ENCODE measurements at places on chromosomes 1 and 21.

DNA sequence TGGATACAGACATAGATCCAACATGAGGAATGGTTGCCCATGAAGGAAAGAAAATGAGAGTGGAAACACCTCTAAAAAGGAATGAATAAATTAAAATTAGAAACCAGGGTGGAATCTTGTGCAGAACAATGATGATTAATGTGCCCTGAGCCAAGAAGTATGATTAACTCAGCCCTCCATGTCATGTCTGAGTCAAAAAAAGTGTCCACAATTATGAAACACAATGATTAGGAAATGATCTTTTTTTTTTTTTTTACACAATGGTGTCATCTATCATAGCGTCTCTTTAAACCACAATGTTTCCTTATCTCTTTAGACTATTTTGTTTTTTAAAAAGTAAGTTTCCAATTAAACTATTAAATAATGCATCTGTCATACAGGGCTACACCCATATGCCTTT is 78.9 kb upstream of the RAB4A start:
- no peaks in the 10 kb centered on the region for H3K27me3 ChIP-seq
- DNase-seq = no peak
- no peaks in the 10 kb centered on the region for H3K36me3 ChIP-seq
- H3K4me1 ChIP-seq = no peaks in the 10 kb centered on the region

DNA sequence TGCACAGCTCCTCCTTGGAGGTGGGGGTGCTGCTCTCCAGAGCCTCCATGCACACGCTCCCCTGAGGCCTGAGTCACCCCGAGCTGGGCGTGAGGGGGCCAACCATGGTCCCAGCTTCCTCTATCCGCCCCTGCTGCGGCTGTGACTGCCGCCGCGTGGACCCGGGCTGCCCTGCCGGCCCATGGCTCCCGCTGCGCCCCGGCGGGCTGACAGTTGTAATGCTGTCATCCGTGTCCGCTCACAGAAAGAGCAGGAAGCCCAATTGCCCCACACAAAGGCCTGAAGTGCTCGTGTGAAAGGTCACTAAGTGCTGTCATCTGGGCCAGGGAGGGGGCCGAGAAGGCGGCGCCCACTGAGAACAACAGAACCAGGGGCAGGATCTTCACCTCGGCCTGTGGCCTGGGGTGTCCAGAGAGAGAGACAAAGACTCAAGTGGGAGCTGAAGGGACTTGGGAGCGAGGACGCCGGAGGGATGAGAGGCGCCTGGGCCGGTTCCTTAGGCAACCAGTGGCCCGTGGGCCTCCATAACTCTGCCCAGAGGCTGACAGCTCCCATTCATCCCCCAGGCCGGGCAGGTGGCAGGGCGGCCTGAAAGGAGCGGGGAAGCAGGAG is 31.5 kb downstream of the OLIG1 start:
- no peak overlapping the region for H3K27ac ChIP-seq
- no peaks in the 10 kb centered on the region for H3K4me1 ChIP-seq
- H3K4me3 ChIP-seq = no peak overlapping the region

DNA sequence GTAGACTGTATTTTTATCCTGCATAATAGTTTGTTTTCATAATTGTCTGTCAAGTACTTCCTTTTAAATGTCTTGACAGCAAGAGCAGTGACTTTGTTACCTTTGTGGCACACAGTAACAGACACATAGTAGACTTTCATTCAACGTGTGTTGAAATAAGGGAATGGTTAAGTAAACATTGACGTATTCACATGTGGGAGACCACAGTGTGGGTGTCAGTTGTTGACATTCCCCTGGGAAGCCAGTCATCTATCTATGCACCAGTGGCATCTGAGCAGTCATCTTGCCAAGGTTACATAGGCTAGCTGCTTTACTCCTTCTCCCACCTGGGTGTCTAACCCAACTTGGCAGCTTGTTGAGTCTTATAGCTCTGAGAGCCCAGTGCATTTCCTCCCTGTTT is 1.4 kb upstream of the NUP133 start:
- no peak overlapping the region for H3K27ac ChIP-seq
- DNase-seq = no peak
- no peaks in the 10 kb centered on the region for H3K27me3 ChIP-seq
- no peaks in the 10 kb centered on the region for H3K36me3 ChIP-seq
- H3K4me3 ChIP-seq = no peak overlapping the region

- no peak for DNase-seq
- peaks cover 30% of the 10 kb centered on the region for H3K36me3 ChIP-seq
Measured at GRCh38 chr1:3842912-3843311, 14.1 kb downstream of the CEP104 start.

DNA sequence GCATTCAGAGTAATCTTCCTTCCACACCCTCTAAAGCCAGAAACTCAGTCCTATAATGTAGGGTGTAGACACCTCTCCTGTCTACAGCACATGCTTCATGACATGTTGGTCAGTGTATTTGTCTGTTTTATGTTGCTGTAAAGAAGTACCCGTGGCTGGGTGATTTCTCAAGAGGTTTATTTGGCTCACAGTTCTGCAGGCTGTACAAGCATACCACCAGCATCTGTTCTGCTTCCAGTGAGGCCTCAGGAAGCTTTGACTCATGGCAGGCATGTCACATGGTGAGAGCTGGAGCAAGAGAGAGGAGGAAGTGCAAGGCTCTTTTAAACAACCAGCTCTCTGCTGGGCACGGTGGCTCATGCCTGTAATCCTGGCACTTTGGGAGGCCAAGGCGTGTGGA is 12.1 kb downstream of the PLOD1 start:
- no peaks in the 10 kb centered on the region for H3K36me3 ChIP-seq
- no peaks in the 10 kb centered on the region for H3K4me1 ChIP-seq
- no peak overlapping the region for H3K4me3 ChIP-seq
- DNase-seq = no peak
- no peak overlapping the region for H3K27ac ChIP-seq
